Foreskin melanocyte (primary cell): ENCODE measurements at places on chromosomes 5 and 9.

- no peak for DNase-seq
Measured at GRCh38 chr9:79687131-79687447, 115.3 kb downstream of the TLE4 start.

DNA sequence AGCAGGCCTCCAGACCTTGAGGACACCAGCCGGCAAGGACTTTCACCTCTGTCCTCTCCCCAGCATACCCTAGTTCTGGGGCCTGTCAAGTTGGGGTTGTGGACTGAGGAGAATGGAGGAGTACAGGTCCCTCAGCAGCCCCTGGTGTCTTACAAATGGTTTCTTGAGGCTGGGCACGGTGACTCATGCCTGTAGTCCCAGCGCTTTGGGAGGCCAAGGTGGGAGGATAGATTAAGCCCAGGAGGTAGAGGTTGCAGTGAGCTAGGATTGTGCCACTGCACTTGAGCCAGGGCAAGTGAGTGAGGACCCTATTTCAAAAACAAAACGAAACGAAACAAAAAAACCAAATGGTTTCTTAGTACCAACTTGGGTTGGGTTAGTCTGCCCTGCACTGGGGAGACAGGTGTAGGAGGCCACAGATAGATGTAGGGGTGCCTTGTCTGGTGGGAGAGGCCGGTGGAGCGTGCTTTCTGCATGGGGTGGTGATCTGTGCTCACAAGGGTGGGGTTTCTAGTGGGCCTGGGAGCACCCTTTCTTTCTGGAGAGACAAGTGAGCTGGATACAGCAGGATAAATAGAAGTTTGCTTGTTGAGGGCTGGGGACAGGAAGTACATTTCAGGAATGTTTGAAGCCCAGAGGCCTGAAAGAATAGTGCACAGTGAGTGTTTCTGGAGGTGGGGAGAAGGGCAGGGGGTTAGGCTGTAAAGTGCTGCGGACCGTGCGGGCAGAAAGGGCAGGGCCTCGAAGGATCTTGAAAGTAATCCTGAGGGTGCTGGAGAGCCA lies 37.7 kb upstream of the PSD2 start:
- DNase-seq, result peak; percentile 24

DNA sequence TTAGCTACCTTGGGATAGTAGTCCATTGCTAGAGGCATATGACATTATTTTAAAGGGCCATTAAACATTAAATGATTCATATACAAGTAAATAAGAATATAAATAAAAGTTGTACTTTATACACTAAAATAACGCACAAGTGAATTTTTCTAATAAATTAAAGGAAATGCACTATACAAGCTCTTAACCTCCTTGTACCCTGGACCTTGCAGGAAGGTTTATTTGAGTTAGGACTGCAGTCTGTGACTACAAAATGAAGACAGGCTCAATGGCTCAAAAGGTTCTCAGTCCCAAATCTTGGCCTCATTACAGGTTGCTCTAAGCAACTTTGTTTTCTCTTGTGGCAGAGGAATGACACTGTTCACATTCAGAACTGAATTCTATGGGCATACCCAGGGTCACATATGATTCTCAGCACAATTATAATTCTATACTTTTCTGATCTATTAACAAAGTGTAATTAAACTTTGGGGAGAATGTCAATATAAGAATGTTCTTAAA lies 34.4 kb downstream of the FEM1C start:
- no peak for DNase-seq

DNA sequence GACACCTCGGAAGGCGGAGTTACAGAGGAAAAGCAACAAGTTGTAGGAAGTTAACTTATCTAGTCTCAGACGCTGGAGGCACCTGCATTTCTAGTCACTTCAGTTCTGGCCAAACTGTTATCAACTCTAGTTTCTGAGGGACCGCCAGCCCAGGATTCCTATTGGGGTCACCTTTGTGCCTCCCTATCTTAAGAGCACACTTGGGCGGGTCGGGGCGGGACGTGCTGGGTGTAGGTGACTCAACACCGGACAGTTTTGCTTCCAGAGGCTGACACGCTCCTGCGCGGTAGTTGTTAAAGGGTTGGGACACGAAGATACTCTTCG lies 679 bp upstream of the KDM4C start:
- DNase-seq, result peak; percentile 64

- no peak for DNase-seq
Measured at GRCh38 chr5:143396353-143396940, 7.0 kb downstream of the NR3C1 start.

- peak; percentile 99 for DNase-seq
Measured at GRCh38 chr5:132866342-132867045, at the start of the genes GDF9 and UQCRQ. Gene GDF9, minus strand, starts transcription at chr5:132866469. Its CDS starts 1,936 bp downstream, at chr5:132864533. Gene UQCRQ, plus strand, starts transcription at chr5:132866642. Its CDS starts 240 bp downstream, at chr5:132866882.

DNA sequence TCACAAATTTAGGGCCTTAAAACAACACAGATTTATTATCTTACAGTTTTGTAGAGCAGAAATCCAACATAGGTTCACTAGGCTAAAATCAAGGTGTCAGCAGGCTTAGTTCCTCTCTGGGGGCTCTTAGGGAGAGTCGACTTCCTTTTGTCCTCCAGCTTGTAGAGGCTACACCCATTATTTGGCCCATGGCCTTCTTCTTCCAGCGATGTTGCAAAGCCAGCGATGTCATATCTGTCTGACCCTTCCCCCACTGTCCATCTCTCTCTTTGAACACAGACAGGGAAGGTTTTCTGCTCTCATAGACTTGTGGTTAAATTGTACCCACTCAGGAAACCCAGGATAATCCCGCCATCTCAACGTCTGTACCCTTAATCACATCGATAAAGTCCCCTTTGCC lies 60.3 kb upstream of the SHB start:
- no peak for DNase-seq

- DNase-seq, result peak; percentile 97
Measured at GRCh38 chr9:35423499-35423898, 66.4 kb upstream of the RUSC2 start.

DNA sequence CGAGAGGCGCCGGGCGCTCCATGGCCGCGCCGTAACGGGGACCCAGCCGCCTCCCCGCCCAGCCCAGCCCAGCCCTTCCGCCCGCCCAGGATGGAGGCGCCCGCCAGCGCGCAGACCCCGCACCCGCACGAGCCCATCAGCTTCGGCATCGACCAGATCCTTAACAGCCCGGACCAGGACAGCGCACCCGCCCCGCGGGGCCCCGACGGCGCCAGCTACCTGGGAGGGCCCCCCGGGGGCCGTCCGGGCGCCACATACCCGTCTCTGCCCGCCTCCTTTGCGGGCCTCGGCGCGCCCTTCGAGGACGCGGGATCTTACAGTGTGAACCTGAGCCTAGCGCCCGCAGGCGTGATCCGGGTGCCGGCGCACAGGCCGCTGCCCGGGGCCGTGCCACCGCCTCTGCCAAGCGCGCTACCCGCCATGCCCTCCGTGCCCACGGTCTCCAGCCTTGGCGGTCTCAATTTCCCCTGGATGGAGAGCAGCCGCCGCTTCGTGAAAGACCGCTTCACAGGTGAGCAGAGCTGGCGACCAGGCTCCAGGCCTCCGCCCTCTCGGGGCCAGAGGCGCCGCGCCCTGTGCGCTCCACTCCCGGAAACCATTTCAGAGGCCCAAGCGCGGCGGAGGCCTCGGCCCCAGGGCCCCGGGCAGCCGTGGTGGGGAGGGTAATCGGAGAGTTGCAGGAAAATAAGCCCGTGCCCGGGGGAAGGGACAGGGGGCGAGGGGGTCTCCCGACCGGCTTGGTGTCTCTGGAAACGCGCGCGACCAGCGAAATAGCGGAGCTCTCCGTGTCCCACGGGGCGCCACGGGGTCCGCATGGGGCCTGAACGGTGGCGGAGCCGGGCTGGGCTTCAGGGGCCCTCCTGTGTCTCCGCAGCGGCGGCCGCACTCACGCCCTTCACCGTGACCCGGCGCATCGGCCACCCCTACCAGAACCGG lies 496 bp downstream of the TLX3 start:
- DNase-seq, result no peak

- DNase-seq, result no peak
Measured at GRCh38 chr9:133545494-133546286, 11.2 kb downstream of the ADAMTSL2 start.

DNA sequence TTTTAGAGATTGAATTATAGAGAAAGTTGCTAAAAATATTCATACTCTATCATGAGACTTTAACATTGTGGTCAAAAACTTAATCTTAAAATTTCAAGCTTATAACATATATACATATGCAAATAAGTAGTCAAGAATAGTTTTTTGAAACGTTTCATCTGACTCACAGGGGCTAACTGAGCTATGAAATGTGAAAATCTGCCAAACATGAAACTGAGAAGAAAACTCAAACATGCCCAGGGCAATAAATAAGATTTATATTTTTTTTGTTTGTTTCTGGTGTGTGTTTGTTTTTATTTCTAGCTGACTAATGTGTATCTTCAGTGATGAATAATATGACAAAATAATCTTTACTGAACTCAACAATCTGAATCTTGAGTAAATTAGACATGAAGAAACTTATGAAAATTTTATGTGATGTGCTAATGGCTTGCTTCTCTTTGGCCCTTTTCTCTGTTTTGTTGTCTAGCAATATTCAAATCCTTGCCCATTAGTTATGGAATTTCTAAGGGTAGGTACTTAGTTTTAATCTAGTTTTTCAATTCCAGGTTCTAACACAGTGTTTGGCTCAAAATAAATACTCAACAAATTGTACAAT lies 99.9 kb downstream of the FAM174A start:
- no peak for DNase-seq

- DNase-seq, result no peak
Measured at GRCh38 chr5:141811287-141812155, 66.7 kb downstream of the PCDH1 start.

GRCh38 chr9:123059472-123060220 lies 26.2 kb downstream of the GPR21 start:
- DNase-seq, result no peak

- DNase-seq, result no peak
Measured at GRCh38 chr5:6714226-6715041, 1.2 kb downstream of the TENT4A start.

DNA sequence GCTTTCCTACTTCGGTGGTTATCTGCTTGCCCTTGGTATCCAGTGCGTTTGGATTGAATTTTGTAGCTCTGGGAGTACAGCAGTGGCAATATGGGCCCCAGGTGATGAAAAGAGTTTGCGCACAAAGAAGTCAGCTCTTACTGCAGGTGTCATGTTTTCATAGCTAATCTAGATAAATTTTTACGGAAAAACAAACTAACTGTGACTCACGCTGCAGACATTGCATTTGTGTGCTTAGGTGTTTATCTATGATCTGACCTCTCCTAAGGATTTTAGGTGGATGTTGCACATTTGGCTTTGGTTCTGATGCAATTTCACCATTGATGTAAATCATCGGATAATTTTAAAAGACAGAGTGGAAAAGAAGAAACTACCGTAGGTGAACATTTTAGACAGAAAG lies 92.1 kb downstream of the VCAN start:
- DNase-seq, result no peak

- no peak for DNase-seq
Measured at GRCh38 chr9:37976714-37977477, 73.0 kb upstream of the SLC25A51 start.

DNA sequence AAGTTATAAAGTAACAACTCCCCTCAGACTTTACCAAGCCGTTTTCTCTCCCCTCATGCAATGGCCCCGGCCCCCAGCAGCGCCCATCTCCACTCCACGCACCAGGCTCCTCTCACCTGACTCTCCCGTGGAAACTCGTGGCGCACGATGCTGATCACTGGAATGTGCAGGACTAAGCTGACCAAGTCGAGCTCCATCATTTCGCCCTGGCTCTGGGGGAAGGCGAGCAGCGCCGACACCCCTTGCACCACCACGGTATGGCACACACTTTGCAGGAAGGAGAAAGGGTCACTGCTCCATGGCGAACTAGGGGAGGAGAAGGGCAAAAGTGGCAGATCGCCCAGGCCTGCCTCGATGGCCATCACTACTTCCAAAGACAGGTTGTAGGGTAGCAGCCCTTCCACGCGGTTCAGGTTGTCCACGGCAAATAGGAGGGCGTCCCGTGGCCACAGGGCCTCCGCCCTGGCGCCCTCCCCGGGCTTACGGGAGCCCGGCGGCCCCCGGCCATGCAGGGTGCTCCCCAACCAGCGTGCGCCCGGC lies 1.2 kb downstream of the GRIN3A start:
- no peak for DNase-seq

- DNase-seq, result no peak
Measured at GRCh38 chr5:166353580-166353979, 1937.9 kb upstream of the WWC1 start.

DNA sequence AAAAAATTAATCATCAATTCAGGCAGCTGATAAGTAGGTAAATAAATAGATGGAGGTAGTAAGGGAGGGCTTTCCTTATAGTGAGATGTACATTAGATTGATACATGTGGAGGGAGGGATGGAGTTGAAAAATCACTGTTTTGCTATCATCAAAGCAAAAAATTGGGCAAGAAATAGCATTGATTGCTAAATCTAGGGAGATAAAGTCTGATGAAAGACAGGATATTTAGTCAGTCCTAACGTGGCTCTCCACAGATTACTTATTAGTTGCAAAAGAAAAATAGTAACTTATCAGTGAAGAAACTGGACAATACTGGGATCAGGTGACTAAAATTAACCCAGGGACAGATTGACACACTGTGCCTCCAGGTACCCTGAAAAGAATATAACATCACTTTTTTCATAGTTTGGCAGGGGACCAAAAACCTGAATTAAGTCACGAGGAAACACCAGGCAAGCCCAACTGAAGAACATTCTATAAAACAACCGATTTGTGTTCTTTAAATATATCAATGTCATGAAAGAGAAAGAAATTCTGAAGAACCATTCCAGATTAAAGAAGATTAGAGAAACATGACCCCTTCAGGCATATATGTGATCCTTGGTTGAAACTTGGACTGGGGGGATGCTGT lies 27.1 kb upstream of the GOLPH3 start:
- no peak for DNase-seq

DNA sequence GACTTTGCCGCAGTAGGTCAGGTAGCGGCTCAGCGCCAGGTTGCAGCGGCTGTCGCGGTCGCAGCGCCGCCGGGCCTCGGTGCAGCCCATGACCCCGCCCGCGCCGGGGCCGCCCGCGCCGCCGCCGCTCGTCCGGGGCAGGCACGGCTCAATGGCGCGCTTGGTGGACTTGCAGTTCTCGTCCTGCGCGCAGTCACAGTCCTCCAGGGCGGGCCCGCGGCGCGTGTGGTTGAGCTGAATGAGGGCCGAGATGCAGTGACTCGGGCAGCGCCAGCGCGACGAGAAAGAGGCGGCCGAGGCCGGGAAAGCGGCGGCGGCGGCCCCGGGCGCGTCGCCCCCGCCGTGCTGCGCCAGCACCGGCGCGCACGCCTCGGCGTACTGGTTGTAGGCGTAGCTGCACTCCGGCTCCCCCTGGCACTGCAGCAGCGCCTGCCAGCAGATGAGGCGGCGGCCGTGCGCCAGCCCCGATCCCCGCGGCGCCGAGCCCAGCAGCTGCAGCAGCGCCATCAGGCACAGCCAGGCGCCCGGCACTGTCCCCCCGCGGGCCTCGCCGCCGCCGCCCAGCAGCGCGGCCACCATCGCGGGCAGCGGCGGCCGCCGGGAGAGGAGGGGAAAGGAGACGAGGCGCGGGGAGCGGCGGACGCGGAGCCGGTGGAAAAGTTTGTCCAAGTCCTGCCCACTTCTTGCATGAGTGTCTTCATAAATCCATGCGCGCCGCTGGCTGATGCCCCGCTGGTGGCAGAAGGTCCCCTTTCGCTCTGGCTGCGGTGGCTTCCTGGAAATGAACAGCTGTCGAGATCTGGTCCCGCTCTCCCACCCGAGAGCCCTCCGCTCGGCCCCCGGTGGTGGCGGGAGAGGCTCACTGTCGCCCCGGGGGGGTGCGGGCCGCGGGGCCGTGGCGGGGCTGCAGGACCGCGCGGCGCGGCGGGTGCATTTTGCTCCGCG lies 833 bp downstream of the GAS1 start:
- peak; percentile 49 for DNase-seq
